Mesenteric fat pad (tissue), 1 donor: ENCODE measurements at places on chromosomes 4 and X. TPM values are rescaled to one million over a fixed set of nuclear protein-coding genes. Genes with fewer than 3 reads are reported as not detected.

GRCh38 chr4:172978848-172979247, 189.8 kb upstream of the GALNT7 start:
- no peak for DNase-seq

The BEX1 gene
- 1.1 TPM for total RNA-seq

The CCSER1 gene
- total RNA-seq, result 9.7 TPM

The ARHGAP36 gene
- total RNA-seq, result not detected
